Kasumi-1 (cell line): ENCODE measurements at places on chromosomes 7 and 10.

GRCh38 chr7:108114117-108114841 lies 15.9 kb downstream of the LAMB4 start:
- peak; percentile 37 for DNase-seq

GRCh38 chr7:17298840-17299482 lies 509 bp downstream of the AHR start:
- DNase-seq = no peak

- DNase-seq = no peak
These were observed 618.6 kb upstream of the MKI67 start for GRCh38 chr10:128744811-128745305.

DNA sequence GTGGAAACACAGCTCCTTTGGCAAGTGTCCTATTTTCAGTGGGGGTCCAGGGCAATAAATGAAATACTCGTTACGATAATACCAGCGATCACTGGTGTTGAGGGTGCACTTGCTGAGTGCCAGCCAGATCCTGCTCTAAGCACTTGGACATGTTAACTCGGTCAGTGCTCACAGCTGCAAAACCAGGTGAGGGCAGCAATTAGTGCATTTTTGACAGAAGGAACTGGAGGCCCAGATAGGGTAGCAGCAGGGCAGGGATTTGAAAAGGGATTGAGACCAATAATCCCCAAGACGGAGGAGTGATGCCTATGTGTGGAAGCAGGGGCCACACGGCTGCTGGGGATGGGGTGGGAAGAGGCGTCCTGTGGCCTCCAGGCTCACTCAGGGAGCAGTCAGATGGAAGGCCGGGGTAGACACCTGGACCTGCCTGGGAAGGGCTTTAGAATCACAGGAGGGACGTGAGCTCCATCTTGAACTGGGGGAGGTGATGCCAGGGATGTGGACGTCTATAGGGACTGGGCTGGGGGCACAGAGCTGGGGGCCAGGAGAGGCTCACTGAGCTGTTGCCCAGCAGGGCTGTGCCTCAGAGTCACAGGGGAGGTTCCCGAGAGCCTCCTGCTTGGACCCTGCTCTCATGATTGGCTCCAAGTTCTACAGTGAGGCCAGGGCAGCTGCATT lies 14.3 kb downstream of the PTPRE start:
- DNase-seq = no peak

DNA sequence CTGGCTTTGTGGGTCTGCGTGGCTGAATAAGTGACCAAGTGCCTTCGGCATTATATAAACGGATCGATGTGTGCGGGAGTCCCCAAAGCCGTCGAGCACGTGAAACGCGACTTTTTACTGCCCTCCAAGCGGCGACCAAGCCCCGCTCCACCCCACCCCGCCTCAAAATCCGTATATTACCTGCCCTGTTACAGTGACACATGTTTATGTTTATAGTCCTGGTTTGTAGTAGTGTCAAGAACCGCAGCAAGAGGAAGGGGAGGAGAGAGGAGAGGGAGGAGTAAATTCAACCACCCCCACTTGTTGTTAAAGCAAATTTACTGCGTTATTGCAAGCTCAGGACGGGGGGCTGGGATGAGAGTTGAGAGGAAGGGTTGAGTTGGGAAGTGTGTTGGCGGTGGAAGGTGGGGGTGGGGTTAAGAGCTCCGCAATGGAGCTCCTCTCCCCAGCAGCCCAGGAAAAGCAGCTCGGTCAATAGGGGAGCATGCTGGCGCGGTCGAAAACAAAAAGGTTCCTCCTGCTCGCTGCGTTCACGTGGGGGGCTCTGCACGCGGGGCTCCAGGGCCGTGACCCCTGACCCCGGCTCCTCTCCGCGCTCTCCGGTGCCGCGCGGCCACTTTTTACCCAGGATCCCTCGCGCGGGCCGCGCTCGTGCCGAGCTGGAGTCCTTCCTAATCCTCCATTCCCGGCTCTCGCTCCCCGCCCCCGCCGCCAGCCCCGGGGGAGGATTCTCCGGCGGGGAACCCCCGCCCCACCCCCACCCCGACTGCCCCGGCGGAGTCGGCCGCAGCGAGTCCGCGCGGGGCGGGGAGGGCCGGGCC lies at the start of gene SKIDA1:
Gene SKIDA1, minus strand, starts transcription at position 316 of the 821 bp plus-strand sequence. CDS start 7,860 bp downstream, outside the sequence.
- DNase-seq = peak; percentile 99

GRCh38 chr10:30997536-30998235 lies 34.0 kb downstream of the ZNF438 start:
- no peak for DNase-seq

DNA sequence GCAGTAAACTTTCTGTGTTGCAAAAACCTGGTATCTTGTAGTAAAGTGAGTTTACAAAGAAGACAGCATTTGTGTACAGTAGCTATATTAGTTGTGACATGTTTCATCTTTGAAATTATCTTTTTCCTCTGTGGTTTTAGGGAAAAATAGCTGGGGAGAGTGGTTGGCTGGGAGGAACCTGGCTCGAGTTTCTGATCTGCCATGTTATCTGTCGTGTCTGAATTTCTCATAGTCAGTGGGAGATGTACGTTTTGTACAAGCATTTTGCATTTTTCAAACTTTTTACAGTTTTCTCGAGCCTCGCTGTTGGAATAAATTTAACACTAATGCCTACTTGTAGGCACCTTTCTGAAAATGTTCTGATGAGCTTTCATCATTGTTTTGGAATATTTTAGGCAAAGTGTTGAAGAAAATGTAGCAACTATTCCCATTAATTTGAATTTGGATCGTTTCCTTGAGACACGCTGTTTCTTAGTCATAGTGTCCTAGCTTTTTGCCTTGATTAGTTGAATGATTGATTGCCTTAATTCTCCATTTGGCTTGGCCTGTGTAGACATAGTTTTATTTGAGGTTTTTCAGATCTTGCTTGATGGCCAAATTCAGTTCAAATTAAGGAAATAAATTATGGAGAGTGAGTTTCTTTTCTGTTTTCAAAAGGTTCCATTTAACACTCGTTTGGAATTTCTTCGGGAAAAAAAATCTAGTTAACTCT lies 65.1 kb downstream of the CAMK1D start:
- DNase-seq = no peak

DNA sequence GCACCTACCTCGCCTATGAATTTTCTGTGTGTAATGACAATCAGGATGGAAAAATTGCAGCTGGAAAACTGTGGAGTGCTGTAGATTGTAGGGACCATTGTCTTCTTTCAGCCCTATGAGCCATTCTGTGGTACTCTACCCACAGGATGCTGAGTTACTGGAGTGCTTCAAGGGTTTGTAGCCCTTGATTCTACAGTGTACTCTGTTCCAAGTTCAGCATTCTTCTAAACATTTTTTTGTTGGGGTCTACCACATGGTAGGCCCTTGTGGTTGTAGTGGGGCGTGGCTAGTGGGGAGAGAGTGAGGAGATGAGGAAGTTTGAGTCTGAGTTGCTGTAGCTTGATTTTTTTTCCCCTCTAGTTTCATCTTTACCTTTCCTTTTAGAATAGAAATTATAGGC lies 33.5 kb downstream of the REEP3 start:
- DNase-seq = peak; percentile 91

DNA sequence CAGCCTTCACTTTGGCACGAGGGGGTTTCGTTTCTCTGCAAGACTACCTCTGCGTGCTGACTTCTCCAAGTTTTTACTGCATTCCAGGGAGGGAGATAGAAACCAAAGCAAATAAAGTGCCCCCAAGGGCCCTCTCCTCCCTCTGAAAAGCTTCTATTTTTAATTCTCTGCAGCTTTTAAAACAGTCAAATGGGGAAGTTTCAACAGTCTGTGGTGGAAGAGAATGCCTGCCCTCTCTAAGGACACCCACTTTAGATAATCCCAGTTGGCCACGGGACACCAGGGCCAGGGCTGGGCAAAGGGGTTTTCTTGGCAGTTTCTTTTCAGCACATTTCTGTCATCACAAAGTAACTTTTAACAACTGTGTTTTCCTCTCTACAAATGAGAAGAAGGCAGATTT lies 386.7 kb upstream of the NPVF start:
- DNase-seq = peak; percentile 95

DNA sequence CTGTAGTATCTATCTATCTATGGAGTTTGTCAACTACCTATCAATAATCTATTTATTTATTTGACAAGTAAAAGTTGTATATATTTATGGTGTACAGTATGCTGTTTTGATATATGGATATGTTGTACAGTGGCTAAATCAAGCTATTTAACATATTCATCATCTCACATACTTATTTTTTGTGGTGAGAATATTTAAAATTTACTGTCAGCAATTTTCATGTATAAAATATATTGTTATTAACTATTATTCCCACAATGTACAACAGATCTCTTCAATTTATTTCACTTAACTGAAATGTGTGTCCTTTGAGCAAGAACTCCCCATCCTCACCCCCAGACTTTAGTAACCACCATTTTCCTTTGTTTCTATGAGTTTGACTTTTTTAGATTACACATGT lies 14.5 kb downstream of the AGR3 start:
- DNase-seq = no peak

DNA sequence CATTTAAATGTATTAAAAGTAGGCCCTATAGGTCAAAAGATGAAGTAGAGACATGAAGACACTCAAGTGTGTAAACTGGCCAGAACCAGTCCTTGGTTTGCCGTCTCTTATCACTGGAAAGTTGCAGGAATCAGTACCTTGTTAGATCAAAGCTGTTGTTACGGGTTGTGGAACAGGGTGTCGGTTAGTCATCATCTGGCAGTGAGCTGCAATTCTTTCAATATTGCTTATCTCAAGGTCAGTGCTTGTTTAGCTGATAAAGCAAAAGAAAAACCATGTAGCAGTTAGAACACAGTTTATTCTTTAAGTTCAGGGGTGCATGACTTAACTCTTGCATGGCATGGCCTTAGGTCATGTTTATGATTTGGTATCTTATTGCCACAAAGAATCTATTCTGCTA lies 10.0 kb upstream of the SLC13A1 start:
- no peak for DNase-seq

GRCh38 chr10:8037941-8038894 lies 16.3 kb upstream of the GATA3 start:
- no peak for DNase-seq

GRCh38 chr7:126210707-126211106 lies 1042.0 kb downstream of the GRM8 start:
- no peak for DNase-seq

DNA sequence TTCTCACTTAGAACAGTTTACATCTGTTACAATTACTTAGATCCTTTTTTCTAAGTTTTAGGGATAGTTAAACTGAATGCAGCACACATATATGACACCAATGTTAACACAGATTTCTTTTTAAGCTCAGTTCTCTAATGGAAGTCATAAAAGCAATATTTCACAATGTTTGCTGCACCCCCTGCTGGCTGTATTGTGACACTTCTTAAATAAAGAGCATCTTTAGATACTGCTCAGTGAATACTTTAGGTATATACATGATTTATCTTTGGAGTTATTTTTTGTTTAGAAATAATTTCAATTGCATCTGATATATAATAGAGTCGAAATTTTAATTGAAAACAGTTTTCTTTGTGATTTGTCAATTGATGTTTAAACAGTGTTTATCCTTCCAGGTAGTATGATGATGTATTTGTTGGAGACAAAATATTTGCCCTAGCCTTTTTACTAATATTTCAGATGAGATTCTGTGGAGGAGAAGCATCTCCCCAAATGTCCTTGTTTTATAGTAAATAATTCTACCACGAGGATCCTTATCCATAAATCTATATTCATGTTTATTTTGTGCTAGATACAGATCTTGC lies 174.4 kb downstream of the ST7 start:
- DNase-seq = peak; percentile 74

DNA sequence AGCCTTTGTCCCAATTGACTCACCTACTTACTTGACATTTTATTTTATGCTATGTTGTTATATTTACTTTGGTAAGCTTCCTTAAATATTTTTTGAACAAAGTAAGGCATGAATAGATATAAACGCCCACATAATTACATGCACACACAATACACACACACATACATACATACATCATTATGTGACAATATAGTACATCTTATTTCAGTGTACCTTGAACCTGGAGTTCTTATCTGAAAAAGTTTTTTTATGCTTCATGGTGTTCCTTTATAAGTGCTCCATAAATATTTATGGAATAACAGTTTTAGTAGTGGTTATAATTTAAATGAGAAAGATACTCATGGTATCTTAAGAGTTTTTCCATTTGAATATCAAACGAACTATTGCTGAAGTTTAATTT lies 102.8 kb upstream of the MTPN start:
- no peak for DNase-seq

GRCh38 chr10:3186368-3186767 lies 13.8 kb upstream of the PITRM1 start:
- no peak for DNase-seq

GRCh38 chr7:42740408-42740807 lies 171.5 kb downstream of the C7orf25 start:
- DNase-seq = no peak

DNA sequence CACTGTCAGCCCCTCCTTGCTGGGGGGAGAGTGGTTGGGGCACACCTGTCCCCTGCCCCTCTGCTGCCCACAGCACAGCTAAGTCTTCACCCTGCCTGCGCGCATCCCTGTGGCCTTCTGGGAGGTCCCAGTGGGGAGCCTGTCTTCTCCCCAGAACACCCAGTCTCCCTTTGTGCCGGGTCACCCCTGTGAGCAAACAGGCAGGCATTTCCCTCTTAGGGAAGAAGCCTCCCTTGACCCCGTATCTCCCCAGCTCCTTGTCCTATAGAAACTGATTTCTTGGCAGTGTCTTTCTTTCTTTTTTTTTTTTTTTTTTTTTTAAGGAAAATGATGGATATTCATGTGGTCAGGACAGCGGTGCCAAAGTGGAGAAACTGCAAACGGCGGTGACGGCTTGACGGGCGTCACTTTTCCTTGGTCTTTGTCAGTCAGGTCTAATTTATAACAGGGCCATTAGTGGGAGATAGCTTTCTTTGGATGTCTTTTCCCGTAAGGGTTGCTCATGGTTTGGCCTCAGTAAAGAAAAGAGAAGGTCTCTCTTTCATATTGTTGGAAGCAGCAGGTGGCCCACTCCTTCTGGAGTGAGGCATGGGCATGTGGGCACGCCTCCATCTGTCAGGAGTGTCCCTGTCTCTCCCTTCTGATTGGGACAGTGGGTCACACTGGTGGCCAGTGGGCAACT lies 115.3 kb downstream of the NKX6-2 start:
- no peak for DNase-seq

- DNase-seq = no peak
These were observed 54.6 kb downstream of the TMEM209 start for GRCh38 chr7:130150587-130150986.

DNA sequence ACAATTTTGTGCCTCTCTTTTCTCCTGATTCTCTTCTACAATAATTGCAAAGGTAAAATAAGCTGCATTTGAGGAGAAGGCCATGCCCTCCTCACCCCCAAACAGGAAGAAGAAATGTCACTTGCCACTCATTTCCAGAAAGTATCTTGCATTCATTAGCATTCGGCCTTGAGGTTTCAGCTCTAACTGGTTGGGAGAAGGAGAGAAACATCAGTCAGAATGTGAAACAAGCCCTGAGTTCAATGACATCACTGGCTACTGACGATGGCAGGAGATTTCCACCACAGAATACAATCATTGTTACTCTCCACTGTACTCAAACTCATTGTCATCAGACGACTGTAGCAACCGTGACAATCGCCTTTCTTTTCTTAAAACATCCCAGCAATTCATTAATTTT lies 72.8 kb downstream of the PRKCQ start:
- no peak for DNase-seq

- no peak for DNase-seq
These were observed 28.9 kb downstream of the COL17A1 start for GRCh38 chr10:104056619-104057273.

- DNase-seq = no peak
These were observed 45.1 kb upstream of the SEPTIN7 start for GRCh38 chr7:35755711-35756110.

- DNase-seq = no peak
These were observed 91.0 kb downstream of the SEMA3D start for GRCh38 chr7:85095806-85096205.

- no peak for DNase-seq
These were observed 31.6 kb downstream of the NCAPG2 start for GRCh38 chr7:158672975-158673374.

- peak; percentile 7 for DNase-seq
These were observed 7.1 kb downstream of the SND1 start for GRCh38 chr7:127658970-127659630.
